Cardiac ventricle fibroblast (primary cell): ENCODE measurements at places on chromosomes 3 and 15. TPM values are rescaled to one million over a fixed set of nuclear protein-coding genes. Genes with fewer than 3 reads are reported as not detected.

The PAK6 gene
- not detected in 2 replicates for total RNA-seq

The WDR93 gene
- 0.10 TPM in 1 of 2 replicates, not detected in the other for total RNA-seq

The HRG gene
- total RNA-seq: not detected in 2 replicates

The CCDC33 gene
- not detected in 2 replicates for total RNA-seq

The LCTL gene
- 1.6 TPM in 1 of 2 replicates, not detected in the other for total RNA-seq

The DNAH12 gene
- total RNA-seq: 0.06 and 0.20 TPM in 2 replicates

The GOLGA6L10 gene
- 0.10 TPM in 1 of 2 replicates, not detected in the other for total RNA-seq

The ECE2 gene
- 0.12 TPM in 1 of 2 replicates, not detected in the other for total RNA-seq

The BSN gene
- total RNA-seq: 0.10 and 0.37 TPM in 2 replicates

The UBA7 gene
- 30.3 and 31.1 TPM in 2 replicates for total RNA-seq

The LYZL4 gene
- total RNA-seq: not detected in 2 replicates

The CCDC9B gene
- 0.44 and 1.3 TPM in 2 replicates for total RNA-seq
